HFFc6 (cell line): ENCODE measurements at places on chromosomes 6 and 20. TPM values are rescaled to one million over a fixed set of nuclear protein-coding genes. Genes with fewer than 3 reads are reported as not detected.

The TFAP2C gene
- total RNA-seq, result 2.0 to 4.7 TPM (median 3.2 TPM) in 3 replicates

- H3K4me3 ChIP-seq, result no peak overlapping the region
- peaks cover 17% of the 10 kb centered on the region for H3K27me3 ChIP-seq
- peak; percentile 51 for DNase-seq
- peaks cover 15% of the 10 kb centered on the region for H3K4me1 ChIP-seq
- peaks cover 21% of the 10 kb centered on the region for H3K36me3 ChIP-seq
- no peak overlapping the region for H3K27ac ChIP-seq
Observed at GRCh38 chr20:33947709-33948295, 45.9 kb upstream of the RALY start.

DNA sequence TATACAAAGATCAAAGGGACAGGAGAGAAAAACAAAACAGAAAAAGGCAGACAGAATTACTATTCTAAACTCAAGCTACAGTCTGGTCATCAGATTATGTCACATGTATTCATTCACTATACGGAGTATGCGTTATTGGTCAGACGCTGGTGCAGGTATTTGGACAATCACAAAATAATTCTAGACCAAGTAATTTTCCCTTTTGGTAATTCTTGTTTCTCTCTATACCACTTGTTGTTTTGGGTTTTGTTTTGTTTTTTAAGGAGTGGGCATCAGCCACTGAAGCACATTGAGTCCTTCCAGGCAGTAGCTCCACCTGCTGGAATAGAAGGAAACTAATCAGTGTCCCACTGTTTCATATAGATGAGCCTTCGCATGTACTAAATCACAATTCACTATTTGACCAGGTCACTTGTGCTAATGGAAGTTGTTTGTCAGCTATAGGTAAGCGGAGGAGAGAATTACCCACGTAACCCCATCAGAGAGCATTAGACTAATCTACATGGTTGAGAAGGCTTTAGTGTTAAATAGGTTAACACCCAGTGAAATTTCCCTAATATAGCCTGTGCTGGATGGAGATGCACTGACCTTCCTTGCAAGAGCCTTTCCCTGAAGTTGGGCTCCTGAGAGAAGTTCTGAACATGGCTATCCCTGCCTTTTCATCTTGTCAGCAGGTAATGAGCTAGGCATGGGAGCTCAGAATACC is 77.9 kb downstream of the TNFAIP3 start:
- H3K27me3 ChIP-seq, result peaks cover 6% of the 10 kb centered on the region
- peak; percentile 53 for DNase-seq
- peaks cover 25% of the 10 kb centered on the region for H3K4me1 ChIP-seq
- H3K36me3 ChIP-seq, result no peaks in the 10 kb centered on the region
- no peak overlapping the region for H3K27ac ChIP-seq

The RIMS1 gene
- total RNA-seq, result 1.5 to 2.1 TPM (median 1.9 TPM) in 3 replicates

- H3K4me3 ChIP-seq, result no peak overlapping the region
- no peak overlapping the region for H3K27ac ChIP-seq
- H3K4me1 ChIP-seq, result peaks cover 29% of the 10 kb centered on the region
- no peaks in the 10 kb centered on the region for H3K36me3 ChIP-seq
- DNase-seq, result no peak
Observed at GRCh38 chr6:75381877-75382633, 97.5 kb upstream of the TMEM30A start.

The CLVS2 gene
- total RNA-seq, result not detected in 3 replicates

DNA sequence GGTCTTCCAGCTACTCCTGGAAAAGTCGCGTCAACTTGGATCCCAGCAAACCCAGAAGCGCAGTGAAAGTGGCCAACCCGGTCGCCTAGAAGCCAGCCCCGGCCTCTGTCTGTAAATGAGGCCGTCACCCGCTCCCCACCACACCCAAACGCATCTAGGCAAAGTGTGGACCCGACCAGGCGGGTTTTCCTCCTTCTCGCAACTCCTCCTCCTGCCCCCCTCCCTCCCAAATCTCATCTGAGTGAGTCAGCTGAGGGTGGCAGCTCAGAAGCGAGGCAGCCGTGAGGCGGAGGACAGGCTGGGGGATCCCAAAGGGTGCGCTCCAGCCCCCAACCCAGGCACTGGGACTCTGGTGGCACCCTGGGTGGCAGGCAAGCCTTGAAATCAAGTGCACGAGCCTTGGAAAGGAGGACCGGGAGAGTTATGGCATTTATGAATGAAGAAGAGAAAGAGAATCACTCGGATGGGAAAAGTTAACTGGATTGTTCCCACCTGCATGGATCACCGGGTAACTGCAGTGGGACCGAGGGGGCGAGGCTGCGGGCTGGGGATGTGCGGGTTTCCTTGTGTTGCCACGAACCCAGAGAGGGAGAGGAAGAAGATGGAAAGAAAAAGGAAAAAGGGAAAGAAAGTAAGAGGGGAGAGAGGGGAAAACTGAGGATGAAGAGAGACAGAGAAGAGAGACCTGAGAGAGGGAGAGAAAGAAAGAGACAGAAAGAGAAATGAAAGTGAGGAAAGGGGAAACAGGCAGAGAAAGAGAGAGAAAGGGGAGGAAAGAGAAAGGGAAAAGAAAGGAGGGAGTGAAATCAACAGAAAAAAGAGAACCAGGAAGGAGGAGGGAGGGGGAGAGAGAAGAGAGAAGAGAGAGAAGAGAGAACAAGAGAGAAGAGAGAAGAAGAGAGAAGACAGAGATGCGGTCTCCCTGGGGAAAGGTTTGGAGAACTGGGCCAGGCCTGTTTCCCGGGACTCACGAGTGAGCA is at the start of gene APCDD1L:
Gene APCDD1L (minus strand): TSS at position 167 of the 980 bp plus-strand sequence. CDS start 692 bp downstream, outside the sequence.
- H3K4me3 ChIP-seq, result peak within 1 kb of the TSS; percentile 93
- H3K4me1 ChIP-seq, result peaks cover 63% of the 10 kb centered on the region
- peak within 1 kb of the TSS; percentile 63 for H3K27ac ChIP-seq

DNA sequence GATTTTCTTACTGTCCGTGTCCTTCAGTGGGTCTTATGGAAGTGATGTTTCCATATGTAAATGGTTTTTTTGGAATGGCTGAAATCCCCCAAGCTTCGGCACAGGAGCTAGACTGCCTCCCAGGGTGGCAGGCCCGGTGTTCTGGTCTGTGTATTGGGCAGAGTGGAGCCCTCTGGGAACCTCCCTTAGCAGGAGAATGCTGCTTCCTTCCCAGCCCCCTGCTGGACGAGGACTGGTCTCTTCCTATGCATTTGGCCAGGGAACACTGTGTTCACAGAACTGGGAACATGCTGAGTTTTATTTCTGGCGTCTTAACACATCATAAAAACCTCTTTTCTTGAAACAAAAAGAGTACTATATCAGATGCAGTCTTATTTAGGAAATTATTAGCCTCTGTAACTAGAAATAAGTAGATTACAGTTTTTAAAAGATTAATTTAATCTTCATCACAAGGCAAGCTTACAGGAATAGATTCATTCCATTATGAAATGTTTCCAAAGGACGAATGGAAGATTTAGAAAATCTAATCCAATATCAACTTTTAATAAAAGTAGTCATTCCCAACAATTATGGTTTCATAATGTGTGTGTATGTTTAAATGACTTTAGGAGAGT is 56.6 kb downstream of the SYTL3 start:
- peak; percentile 35 for DNase-seq
- H3K36me3 ChIP-seq, result no peaks in the 10 kb centered on the region
- H3K4me1 ChIP-seq, result peaks cover 28% of the 10 kb centered on the region
- no peaks in the 10 kb centered on the region for H3K27me3 ChIP-seq
- H3K27ac ChIP-seq, result 0 out of 2 replicates have a peak overlapping the region, but pooled peaks have one; percentile 73

GRCh38 chr6:165937564-165938358 is 229.9 kb downstream of the TBXT start:
- no peaks in the 10 kb centered on the region; the same call in none of the 2 replicates for H3K27me3 ChIP-seq
- H3K4me1 ChIP-seq, result no peaks in the 10 kb centered on the region
- H3K4me3 ChIP-seq, result no peak overlapping the region
- peaks cover 23% of the 10 kb centered on the region for H3K36me3 ChIP-seq

GRCh38 chr6:112804638-112805330 is 457.7 kb downstream of the RFPL4B start:
- no peak overlapping the region for H3K4me3 ChIP-seq
- peaks cover 70% of the 10 kb centered on the region for H3K4me1 ChIP-seq
- H3K27ac ChIP-seq, result no peak overlapping the region; the same call in 1 of the 2 replicates
- DNase-seq, result no peak
- H3K36me3 ChIP-seq, result no peaks in the 10 kb centered on the region

DNA sequence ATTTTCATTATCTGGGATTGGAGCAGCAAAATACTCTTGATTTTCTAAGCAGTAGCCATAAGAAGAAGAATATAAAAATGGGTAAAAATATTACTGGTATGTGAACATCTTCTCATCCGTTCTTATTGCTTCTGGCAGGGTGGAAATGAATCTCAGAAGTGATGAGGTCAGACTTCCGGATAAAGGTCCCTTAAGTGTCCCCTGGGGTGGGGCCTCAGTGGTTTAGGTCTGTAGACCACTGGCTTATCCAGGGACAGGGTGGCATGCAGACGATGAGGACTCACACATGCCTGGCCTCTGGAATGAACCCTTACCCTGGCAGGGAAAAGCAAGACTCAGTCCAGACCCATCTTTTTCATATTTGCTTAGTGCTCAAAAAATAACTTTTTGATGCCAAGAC is 143.3 kb downstream of the UST start:
- peaks cover 16% of the 10 kb centered on the region for H3K4me1 ChIP-seq
- H3K27me3 ChIP-seq, result no peaks in the 10 kb centered on the region
- H3K36me3 ChIP-seq, result peaks cover 36% of the 10 kb centered on the region
- DNase-seq, result no peak

The RBM24 gene
- total RNA-seq, result 23.9 to 33.6 TPM (median 30.2 TPM) in 3 replicates

The PRR18 gene
- not detected in 3 replicates for total RNA-seq
